ENCODE measurements at places on chromosomes 7 and 10.
A peak's percentile ranks its signal among the peaks of the same experiment; 100 is the strongest.

DNA sequence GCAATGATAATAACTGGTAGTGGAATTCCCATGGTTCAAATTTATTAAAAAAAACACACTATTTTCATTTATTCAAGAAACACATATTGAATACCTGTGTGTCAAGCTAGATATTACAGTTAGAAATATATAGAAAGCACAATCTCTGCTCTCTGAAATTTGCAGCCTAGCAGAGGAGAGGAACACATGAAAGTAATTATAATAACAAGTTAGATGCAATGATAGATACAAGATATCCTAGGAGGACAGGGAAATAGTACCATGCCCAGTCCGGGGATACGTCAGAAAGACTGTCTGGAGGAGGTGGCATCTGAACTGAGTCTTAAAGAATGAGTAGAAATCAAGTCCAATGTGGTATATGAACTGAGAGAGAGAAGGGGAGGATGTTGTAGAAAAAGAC is 485.6 kb upstream of the C7orf33 start:
- DNase-seq: no peak

GRCh38 chr10:86355571-86356038 is 11.0 kb downstream of the GRID1 start:
- DNase-seq: no peak

- no peak for DNase-seq
Observed at GRCh38 chr10:58464956-58465355, 47.7 kb upstream of the BICC1 start.

- DNase-seq: no peak
Observed at GRCh38 chr7:107446531-107446930, 23.3 kb upstream of the GPR22 start.

DNA sequence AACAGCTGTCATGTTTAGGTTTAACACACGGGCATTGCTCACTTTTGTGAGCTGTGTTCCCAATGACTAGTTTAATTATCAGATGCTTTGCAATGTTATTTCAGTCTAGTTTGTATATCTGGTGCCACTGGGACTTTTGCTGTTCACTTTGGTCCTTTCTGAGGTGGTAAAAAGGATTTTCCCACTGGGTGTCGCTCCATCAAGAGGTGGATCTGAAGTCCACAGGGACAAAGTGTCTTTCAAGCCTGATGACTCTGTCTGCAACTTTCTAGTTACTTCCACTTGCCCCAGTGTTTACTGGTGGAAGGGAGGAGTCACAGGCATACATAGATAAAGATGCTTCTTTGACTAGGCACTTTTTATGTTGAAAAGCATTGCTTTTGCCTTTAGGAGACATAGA is 242.2 kb downstream of the HGF start:
- DNase-seq: no peak

DNA sequence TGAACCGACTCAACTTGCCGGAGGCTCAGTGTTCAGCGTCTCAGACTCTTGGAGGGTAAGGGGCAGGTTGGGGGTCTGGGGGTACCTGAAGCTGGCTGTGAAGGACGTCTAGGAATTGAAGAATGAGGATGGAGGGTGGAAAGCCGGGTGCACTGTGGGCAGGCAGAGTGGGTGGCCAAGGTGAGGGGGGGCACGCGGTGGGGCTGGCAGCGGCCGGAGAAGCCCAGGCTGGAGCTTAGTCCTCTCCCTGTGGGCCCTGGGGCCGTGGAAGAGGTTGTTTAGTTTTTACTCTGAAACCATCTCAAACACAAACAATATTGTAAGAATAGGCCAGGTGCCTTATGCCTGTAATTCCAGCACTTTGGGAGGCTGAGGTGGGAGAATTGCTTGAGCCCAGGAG is 83.4 kb downstream of the UNCX start:
- DNase-seq: no peak

- DNase-seq: no peak
Observed at GRCh38 chr10:52818019-52818418, 45.4 kb upstream of the MBL2 start.

DNA sequence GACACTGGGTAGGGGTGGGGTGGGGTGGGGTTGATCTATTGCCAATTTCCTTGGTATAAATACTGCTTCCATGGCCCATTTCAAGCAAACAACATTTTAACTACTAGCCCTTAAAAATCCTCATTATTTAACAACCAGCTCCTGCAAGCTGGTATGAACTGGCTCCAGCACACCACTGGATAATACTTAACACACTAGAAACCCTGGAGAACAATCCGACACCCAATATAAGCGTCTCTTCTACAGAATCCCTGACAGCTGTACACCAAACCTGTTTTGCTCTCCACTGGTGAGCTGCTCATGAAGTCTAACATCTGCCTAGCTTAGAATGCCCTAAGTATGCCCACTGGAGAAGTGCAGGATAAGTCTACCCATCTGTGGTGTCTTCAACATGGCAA is 116.8 kb downstream of the HIPK2 start:
- no peak for DNase-seq

DNA sequence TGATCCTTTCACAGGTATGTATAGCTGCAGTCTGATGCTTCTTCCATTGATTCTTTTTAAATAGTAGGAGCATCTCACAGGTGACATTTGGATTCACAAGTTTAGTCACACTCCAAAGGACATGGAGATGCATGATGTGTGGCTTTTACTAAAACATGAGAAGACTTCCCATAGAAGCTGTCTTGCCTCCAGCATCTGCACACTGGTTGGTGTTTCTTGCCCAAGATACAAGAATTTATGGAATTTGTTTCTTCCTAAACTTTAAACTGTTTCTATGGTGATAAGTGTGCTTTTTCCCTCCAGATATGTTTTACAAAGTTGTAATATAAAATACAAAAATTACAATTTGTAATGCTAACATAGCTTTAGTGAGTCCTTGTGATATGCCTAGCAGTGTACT is 24.2 kb downstream of the ADIRF start:
- no peak for DNase-seq

DNA sequence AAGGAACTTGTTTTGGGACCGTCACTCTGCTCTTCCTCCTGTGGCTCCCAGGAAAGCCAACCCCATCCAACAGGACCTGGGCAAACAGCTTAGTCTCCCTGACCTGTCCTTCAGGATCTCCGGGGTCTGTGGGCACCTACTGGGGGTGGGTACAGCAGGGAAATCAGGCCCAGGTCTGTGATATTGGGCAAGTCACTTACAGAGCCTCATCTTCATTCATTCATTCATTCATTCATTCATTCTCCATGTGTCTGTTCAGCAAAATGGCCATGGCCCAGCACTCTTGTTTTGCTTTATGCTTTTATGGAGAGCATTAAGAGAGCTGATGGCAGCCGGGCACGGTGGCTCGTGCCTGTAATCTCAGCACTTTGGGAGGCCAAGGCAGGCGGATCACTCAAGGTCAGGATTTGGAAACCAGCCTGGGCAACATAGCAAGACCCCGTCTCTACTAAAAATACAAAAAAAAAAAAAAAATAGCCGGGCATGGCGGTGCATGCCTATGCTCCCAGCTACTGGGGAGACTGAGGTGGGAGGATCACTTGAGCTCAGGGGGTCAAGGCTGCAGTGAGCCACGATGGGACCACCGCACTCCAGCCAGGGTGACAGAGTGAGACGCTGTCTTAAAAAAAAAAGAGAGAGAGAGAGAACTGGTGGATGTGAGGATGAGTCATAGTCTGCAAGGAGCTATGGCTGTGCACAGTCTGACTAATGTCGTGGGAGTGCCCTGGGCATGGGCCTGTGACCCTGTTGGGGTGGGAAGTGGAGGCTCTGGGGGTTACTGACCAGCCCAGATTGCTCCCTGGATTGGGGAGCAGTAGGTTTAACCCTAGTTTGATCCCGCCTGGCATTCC is 54.3 kb downstream of the CLIP2 start:
- no peak for DNase-seq

- no peak for DNase-seq
Observed at GRCh38 chr10:62108759-62109586, 159.7 kb downstream of the RTKN2 start.

GRCh38 chr7:141118767-141119166 is 44.9 kb downstream of the TMEM178B start:
- DNase-seq: no peak

- DNase-seq: no peak
Observed at GRCh38 chr7:34747867-34748727, 90.1 kb downstream of the NPSR1 start.

DNA sequence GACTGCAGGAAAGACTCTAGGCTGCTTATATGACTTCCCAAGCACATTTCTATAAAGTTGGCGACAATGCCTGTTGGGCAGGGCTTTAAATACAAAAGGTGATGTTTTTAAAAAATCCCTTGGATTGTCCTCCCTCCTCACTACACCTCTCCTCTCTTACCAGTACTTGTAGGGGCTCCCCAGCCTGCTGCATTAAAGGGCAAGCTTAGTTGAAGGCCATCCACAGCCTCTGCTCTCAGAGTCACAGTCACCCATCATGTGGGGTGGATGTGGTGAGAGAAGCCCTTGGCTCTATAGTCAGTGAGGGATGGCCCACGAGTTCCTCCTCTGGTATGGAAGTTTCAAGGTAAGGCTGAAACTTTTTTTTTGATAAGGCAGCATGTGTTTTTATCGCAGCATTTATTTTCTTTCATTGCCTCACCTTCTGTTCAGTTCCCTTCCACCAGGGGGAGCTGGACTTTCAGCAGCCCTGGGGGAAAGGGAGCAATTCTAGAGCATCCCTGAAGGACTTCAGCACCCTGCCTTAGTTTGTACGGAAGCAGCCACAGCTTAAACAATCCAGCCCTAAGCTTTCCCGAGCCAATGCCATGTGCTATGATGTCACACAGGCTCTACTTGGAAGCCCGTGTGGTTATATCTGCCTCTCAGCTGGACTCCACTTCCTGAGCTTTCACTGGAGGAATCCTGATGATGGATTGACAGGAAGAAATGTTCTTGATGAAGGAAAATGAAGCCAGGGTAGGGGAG is 131.9 kb downstream of the CALCR start:
- DNase-seq: peak; percentile 20

- no peak for DNase-seq
Observed at GRCh38 chr10:125081931-125082330, 78.4 kb downstream of the CTBP2 start.

DNA sequence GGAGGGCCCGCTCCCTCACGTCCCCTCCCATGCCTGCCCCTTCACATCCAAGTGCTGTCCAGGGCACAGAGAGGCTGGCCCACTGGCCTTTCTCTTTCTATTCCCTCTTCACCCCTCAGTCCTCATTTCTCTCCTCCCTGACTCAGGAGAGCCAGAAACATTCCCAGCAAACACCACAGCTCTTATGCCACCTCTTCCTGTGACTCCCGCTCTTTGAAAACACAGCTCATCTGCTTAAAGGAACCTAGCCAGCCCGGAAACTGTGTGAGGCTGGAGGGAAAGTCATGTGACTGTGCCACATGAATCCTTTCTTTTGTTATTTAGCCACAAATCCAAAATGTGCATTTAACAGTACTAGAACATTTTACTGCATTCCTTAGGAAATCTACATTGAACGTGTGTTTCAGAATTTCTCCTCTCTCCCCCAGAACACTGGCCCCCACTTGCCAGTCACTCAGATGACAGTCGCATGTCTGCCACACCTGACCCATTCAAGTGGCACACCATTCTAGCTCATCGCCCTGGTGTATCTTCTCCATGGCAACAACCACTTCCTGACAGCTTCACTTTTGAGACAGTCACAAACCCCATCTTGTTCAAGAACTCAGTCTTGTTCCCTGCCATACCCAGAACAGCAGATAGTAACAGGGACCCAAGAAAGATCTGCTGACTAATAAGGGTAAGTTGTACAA is 42.8 kb downstream of the GRB10 start:
- peak; percentile 20 for DNase-seq

All from activated T-cell treated with anti-CD3 and anti-CD28 coated beads for 24 hours (primary cell).